ENCODE measurements at places on chromosomes 13 and 19.

DNA sequence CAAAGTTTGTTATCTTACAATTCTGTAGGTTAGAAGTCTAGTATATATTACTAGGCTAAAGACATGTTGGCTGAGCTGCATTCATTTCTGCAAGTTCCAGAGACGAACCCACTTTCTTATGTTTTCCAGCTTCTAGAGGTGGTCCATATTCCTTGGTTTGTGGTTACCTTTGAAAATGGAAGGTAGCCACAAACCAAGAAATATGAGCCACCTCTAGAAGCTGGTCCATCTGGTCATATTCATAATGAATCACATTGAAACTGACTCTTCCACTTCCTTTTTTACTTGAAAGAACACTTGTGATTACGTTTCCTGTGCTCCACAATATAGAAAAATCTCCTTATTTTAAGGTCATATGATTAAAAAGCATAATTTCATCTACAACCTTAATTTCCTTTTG is 943.0 kb upstream of the PCDH9 start:
- no peak for DNase-seq

- no peak for DNase-seq
Measured at GRCh38 chr13:87426742-87427141, 244.4 kb upstream of the SLITRK5 start.

DNA sequence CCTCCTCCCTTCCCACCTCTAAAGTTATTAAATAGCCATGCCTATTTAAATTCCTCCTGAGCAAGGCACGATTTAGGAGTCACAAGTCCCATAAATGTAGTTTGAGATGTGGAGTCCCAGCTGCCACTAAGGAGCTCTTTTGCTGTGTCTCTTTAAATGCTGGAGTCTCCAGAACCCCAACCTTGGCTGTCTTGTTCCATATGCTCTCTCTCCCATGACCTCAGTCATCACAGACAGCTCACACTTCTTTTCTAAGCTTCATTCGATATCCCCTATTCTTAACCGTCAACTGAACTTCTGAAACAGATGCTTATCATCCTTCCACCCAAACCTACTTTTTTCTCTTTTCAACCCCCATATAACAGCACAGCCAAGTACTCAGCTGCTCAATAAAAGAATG is 197.1 kb downstream of the VWA8 start:
- DNase-seq = no peak

GRCh38 chr19:2032296-2032941 is 16.9 kb upstream of the BTBD2 start:
- peak; percentile 66 for DNase-seq

DNA sequence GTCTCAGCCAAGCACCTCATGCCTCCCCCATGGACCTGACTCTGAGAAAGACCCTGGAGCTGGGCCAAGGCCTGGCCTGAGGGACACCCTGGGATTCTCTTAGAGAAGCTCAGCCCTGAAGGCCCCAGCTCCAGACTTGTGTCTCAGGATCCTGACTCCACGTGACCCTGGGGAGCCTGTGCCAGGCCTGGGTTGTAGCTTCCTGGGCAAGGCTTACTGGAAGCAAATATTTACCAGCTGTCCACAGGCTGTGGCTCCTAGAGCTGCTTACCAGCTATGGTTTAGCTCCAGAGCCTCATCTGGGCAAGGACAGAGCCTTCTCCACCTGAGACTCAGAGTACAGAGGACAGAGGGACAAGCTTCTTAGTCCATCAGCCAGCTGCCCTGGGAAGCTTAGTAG is 61.0 kb upstream of the CEACAM8 start:
- no peak for DNase-seq

DNA sequence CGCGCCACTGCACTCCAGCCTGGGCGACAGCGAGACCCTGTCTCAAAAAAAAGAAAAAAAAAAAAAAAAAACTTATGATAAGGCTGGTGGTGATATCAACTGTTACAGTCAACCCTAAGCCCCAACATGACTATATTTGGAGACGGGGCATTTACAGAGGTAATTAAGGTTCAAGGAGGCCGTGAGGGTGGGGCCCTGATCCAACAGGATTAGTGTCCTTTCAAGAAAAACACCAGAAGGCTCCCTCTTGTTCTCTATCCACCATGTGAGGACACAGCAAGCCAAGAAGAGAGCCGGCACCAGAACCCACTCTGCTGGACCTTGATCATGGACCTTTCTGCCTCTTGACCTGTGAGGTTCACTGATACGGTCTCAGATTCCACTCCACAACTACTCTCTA is 14.1 kb downstream of the MIER2 start:
- DNase-seq = no peak
